ENCODE measurements at places on chromosomes 12 and 14.
A peak's percentile ranks its signal among the peaks of the same experiment; 100 is the strongest.

GRCh38 chr12:29644536-29645162 is 139.1 kb downstream of the TMTC1 start:
- no peak for DNase-seq

DNA sequence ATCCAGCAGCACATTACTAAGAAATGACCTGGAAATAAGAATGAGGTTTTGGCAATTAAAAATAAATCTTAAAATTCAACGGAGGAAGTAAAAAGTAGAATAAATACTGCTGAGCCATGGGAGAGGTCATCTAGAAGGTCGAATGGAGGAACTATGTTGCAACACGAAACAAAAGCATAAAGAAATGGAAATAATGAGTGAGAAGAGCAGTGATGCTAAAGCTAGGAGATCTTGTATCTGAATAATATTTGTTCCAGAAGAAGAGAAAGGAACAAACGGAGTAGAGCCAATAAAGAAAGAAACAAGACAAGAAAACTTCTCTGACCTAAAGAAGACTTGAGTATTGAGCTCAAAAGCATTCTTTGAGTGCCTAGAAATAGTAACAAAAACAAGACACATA is 6.6 kb upstream of the KRT7 start:
- no peak for DNase-seq

DNA sequence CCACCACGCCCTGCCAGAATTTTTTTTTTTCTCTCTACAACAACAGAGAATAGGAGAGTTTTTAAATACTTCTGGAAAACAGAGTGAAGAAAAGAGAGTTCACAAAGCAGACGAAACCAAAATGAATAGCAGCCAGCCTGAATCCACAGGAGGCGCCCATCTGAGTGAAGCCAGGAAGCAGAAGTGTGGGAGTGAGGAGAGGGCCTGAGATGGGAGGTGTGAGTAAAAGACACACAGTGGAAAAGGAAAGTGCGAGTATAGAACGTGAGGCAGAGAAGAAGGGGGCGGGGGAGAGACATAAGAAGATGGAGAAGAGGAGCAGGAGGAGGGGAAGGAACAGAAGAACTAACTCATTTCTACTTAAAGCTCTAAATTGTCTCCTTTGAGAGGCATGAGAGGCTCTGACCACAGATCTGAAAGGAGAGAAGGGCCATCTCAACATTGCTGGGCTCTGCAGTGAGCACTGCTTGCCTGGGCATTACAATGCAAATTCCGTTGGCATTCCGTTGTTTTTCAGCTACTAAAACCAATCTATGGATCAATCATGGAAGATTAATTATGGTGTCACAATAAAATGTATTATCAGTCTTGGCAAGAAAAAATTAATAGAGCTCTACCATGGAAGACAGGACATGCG is 140.1 kb upstream of the CPSF6 start:
- DNase-seq = no peak

GRCh38 chr14:91363776-91364523 is 53.7 kb downstream of the CCDC88C start:
- peak; percentile 46 for DNase-seq

DNA sequence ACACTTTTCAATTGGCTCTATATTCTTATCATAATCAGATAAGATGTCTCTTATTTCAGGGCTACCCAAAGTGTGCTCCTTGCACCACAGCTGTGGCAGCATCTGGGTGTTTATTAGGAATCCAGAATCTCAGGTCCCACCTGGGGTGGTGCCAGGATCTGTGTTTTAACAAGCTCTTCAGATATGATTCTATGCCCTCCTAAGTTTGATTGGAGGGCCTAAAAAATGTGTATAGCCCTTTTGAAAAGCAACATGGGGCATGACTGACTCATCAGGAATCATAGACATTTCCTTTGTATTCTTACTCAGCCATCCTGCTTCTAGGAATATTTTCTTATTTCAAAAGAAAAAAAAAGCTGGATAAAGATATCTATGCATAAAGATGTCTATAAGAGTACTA is 103.1 kb downstream of the HELB start:
- no peak for DNase-seq

GRCh38 chr14:81113176-81113575 is 107.6 kb downstream of the GTF2A1 start:
- no peak for DNase-seq

GRCh38 chr14:60220917-60221316 is 28.1 kb upstream of the PPM1A start:
- DNase-seq = no peak

DNA sequence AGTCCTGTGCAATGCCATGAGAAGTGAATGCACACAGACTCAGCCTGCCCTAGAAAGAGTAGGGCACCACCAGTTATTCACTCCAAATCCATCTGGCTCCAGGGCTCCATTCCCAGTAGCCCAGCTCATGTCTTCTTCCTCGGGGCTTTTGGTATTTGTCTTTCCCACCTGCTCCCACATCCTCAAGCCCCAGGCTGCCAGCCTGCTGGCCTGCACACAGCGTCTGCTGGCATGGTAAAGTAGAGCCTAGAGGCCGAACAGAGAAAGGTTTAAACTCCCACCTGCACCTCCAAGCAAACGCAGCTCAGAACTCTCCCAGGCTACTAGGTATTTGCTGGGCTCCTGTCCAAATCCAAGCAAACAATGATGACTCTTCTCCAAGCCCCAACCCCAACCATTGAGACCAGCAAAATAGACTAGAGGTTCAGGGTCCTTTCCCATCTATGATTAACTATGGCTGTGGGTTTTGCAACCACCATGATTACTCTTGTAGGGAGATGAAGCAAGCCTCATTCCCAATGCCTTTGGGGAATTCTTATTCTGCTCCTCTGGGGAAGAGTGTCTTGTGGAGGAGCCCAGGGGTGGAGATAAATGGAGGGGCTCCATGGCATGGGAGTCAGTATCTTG is 5.2 kb upstream of the VDR start:
- no peak for DNase-seq

- DNase-seq = no peak
These were observed 61.7 kb upstream of the DDX11 start for GRCh38 chr12:31011746-31012566.

GRCh38 chr14:39957290-39957689 is 525.1 kb upstream of the FBXO33 start:
- DNase-seq = no peak

DNA sequence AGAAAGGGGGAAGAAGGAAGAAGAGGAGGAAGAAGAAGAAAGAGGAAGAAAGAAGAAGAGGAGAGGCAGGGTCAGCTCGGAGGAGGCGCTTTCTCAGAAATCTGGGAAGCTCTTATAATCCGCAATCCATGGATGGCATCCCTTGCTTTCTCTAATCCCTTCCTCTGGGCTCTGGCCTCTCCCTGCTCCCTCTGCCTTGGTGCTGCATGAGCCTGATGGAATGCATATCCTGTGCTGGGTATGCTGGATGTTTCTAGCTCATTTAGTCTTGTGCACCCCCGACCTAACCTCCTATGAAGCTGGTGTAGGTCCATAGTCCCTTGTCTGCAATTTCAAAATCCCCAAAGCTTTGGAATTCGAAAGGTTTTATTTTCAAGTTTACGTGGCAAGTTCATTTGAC is 94.2 kb upstream of the MYL2 start:
- DNase-seq = no peak

DNA sequence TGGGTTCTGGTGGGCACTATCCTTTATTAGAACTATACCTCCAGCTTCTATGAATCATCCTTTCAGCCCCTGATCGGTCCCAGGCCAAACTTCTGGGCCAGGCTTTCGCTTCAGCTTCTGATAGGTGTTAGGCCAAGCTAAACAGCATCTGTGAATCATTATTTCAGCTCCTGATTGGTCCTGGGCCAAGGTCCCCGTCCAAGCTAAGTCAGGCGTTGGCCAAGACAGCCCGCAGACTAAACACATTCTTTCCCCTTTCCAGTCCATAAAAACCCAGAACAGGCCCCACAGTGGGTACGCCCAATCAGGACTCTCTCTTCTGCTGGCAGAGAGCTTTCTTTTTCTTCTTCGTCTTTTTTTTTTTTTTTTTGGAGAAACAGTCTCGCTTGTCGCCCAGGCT is 1808.9 kb upstream of the SEL1L start:
- no peak for DNase-seq

GRCh38 chr14:105951399-105951798 is 425.0 kb downstream of the TMEM121 start:
- no peak for DNase-seq

GRCh38 chr14:82328442-82328841 is 794.8 kb upstream of the SEL1L start:
- DNase-seq = no peak

- DNase-seq = no peak
These were observed 25.0 kb upstream of the SLC17A8 start for GRCh38 chr12:100331871-100332270.

DNA sequence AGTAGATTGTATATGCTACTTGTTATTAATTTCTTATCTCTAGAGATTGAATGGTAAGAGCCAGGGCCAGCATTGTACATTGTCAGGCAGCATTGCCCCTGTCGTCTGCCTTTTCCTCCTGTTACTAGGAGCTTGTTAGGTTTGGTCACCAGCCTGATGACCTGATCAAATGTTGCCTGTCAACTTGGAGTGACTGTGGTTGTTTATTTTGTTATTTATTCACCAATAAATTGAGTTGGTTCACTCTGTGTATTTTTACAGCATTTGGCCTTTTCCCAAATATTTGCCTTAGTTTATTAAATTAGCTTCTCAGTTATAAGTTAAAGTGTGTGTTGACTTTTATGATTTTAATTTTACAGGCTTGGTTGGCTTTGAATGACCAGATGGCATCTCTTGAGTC is 88.4 kb downstream of the PRKCH start:
- no peak for DNase-seq

GRCh38 chr14:103634156-103634555 is 5.1 kb downstream of the KLC1 start:
- DNase-seq = no peak

GRCh38 chr12:79885911-79886490 is 48.9 kb downstream of the PPP1R12A start:
- DNase-seq = no peak

DNA sequence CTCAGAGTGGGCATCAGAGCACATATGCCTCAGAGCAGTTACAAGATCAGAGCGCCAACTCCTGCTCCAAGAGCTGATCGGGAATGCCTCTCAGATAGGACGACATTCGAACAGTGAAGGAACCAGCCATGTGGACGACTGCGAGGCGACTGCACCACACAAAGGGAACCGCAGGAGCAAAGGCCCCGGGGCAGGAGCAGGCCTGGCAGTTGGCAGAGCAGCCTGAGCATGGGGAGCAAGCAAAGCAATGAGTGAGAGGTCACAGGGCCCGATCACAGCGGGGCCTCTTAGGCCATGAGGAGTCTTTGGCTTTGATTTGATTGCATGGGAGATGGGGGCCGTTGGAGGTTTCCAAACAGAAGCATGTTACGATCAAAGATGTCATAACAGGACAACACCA is 90.3 kb downstream of the LGMN start:
- DNase-seq = no peak

GRCh38 chr12:131776237-131776889 is 51.8 kb upstream of the MMP17 start:
- DNase-seq = no peak

DNA sequence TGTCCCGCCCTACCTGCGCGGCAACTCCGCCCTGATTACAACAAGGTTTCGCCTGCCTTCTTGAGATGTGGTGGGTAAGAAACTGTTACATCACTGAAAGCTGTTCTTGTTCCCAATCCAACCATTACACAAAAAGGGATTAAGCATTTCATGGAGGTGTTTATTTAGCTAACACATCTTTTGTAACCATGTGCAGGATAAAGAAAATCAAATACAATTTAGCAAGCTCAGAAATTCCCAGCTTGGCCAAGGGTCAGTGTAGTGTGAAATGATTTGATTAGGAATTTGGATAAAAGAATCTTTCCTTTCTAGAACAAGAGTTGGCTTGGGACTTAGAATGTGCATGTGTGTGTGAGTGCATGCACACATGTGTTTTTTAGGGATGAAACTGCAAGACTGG is 6.3 kb downstream of the FOXN4 start:
- no peak for DNase-seq

- DNase-seq = peak; percentile 96
These were observed 17.1 kb upstream of the OR10P1 start for GRCh38 chr12:55619354-55620138.

DNA sequence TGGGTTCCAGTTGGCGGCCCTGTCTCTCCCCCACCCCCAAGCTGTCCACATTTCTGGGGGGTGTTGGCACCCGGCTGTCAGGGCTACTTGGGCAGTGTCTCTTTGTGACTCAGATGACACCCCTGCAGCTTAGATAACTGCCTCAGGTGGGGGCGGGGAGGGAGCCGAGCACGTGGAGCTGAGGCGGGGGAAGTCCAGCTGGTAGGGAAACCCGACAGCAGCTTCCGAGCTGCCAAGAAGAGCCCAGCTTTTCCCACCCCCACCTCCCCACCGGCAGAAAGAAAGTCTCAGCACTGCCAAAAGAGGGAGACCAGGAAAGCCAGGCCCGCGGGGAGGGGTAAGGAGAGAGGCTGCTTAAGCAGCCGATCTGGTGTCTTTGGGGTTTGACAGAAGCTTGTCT is 1.4 kb downstream of the LRTM2 start:
- no peak for DNase-seq

DNA sequence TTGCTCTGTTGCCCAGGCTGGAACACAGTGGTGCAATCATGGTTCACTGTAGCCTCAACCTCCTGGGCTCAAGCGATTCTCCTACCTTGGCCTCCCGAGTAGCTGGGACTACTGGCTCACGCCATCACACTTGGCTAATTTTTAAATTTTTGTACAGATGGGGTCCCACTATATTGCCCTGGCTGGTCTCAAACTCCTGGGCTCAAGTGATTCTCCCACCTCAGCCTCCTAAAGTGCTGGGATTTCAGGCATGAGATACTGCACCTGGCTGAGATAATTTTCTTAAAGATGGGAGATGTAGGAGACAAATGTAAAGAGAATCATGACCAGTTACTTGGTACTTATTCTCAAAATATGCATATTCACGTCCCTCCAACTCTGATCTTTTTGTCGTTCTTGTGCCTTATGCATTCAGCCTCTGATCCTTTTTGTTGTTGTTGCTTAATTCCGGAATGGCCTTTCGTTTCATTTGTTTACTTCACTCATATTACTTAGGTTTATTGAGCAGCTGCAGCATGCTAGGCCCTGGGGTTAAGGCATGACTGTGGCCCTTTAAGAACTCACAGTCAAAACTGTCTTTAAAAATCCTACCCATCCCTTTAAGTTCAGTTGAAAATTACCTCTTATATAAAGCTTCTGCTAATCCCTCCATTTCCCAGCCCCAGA is 8.9 kb downstream of the RBMS2 start:
- no peak for DNase-seq

DNA sequence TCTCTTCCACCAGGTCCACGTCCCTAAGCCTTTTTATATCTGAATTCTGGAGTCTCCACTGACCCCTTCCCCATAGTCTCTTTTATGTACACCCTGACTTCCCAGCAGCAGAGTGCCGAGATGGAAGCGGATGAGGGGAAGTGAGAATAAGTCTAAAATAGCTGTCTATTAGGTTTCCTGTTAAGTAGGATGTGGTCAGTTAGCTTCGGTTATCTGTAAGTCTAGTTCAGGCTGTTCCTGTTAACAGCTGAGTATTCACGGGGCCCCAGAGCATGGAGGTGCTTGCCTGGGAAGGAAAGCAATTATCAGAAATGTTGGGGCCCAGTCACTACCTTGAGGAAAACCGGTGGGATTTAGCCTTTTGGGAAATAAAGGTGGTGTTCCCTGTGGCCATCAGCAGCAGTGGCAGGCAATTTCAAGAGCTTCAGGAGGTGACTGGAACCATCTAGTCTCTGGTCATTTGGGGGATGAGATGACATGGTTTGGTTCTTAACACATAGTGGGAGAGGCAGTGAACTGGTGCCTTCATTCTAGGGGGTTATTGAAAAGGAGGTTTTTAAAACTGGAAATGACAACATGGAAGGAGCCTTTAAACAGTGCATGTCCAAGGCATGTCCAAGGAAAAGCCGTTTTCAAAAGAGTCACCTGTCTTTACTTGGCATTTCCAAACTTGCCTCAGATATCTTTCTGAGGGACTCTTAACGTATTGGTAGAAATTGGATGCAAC is 21.8 kb downstream of the CHST11 start:
- no peak for DNase-seq
